Renal cortex interstitium (tissue), 15 donors: ENCODE measurements at places on chromosomes 6 and 20. TPM values are rescaled to one million over a fixed set of nuclear protein-coding genes. Genes with fewer than 3 reads are reported as not detected.

DNA sequence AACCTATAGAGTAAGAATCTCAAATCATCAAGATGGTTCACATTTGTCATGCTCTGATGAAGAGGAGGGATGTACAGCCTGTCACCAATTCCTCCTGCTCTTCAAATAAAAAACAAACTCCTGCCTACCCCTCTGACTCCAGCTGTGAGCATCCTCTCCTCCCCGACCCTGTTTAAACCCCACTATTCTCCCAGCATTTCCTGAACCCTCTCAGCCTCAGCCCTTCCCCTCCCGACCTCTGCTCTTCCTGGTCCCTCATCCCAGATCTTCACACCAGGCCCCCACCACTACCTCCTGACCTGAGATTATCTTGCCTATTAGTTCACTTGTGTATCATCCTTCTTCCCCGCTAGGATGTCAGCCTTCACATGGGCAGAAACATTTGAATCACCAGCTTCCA lies 75.8 kb downstream of the ZMYND8 start:
- DNase-seq, result no peak

GRCh38 chr6:15254070-15254975 lies 8.5 kb downstream of the JARID2 start:
- DNase-seq, result no peak

- DNase-seq, result no peak
Measured at GRCh38 chr6:36780442-36781177, 58.6 kb downstream of the CPNE5 start.

- DNase-seq, result no peak
Measured at GRCh38 chr6:136163260-136163659, 86.9 kb downstream of the MTFR2 start.

DNA sequence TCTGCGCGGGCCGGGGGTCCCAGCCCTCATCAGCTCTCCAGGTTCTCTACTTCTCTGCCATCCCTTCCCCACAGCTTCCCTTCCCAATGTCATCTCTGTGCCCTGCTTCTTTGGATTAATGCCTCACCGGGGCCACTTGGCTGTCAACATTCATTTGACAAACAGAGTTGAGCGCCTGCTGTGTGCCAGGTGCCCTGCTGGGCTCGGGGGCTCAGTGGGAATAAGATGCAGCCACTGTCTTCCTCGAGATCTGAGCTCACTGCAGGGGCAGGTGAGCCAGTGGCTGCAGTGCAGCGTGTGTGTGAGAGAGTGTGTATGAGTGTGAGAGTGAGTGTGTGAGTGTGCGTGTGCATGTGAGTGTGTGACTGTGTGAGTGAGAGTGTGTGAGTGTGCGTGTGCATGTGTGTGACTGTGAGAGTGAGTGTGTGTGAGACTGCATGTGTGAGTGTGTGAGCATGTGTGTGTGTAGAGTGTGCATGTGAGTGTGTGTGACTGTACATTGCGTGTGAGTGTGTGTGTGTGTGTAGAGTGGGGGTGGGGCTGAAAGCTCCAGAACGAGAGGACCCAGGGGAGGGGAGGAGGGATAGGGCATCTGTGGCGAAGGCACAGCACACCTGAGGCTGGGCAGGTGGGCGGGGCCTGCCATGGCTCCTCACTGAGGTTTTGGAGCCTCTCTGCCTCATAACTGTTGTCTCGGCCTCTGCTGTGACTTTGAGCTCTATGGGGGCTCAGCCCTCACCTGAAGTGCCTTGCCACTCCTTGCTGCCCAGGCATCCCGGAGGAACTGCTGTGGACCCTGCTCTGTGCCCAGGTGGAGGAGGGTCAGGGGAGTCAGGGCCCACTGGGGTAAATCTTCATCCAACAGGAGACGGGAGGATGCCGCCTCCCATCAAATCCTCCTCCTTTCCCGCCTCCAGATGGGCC lies 36.5 kb upstream of the PHACTR3 start:
- no peak for DNase-seq

DNA sequence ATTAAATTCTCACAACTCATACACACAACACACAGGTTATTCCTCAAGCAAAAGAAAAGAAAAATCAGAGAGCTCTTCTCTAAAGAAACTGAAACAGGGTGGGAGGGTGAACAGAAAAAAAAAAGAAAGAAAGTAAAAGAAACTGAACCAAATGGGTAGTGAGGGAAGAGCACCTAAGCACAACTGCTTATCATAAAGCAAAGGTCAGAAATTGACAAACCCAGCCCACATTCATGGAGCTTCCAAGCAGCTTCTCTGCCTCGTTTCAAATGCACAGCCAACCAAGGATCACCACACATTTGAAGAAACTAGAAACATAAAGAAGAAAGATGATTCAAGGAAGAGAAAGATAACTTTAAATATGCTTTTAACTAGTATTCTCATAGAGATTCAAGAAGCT lies 90.5 kb downstream of the RNGTT start:
- DNase-seq, result no peak

DNA sequence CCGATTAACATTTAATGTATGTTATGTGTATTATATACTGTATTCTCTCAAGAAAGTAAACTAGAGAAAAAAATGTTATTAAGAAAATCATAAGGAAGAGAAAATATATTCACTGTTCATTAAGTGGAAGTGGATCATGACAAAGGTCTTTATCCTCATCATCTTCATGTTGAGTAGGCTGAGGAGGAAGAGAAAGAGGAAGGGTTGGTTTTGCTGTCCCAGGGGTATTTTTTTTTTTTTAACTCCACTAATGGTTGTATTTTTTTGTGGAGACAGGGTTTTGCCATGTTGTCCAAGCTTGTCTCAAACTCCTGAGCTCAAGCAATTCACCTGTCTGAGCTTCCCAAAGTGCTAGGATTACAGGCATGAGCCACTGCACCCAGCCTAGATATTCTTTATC lies 11.0 kb downstream of the ECT2L start:
- no peak for DNase-seq

GRCh38 chr6:26280407-26280806 lies 84.6 kb upstream of the BTN3A2 start:
- no peak for DNase-seq

GRCh38 chr6:89745716-89746115 lies 73.9 kb downstream of the MDN1 start:
- DNase-seq, result no peak

GRCh38 chr6:111011360-111012142 lies 29.7 kb downstream of the RPF2 start:
- no peak for DNase-seq

- no peak for DNase-seq
Measured at GRCh38 chr20:54545676-54546358, 70.4 kb downstream of the DOK5 start.

GRCh38 chr20:20334489-20334888 lies 33.4 kb upstream of the INSM1 start:
- no peak for DNase-seq

- no peak for DNase-seq
Measured at GRCh38 chr6:110979565-110980101, 2.2 kb upstream of the RPF2 start.

DNA sequence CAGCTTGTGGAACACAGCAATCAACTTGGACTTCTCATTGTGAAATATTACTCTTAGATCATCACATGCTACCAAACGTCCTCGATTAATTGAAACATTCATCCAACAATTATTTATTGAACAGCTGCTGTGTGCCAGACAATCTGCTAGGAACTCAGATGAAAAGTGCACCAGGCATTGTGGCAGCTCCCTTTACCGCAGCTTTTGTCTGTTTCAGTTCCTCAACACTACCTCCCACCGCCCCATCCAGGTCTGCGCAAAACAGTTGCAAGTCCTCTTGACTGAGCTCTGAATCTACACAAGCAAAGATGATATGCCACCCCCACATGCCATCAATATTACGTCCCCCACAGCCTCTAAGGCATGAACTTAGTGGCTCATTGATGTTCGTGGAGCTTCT lies 1094.4 kb upstream of the MAP3K7 start:
- no peak for DNase-seq

GRCh38 chr6:158042245-158042798 lies 60.7 kb downstream of the SYNJ2 start:
- no peak for DNase-seq

DNA sequence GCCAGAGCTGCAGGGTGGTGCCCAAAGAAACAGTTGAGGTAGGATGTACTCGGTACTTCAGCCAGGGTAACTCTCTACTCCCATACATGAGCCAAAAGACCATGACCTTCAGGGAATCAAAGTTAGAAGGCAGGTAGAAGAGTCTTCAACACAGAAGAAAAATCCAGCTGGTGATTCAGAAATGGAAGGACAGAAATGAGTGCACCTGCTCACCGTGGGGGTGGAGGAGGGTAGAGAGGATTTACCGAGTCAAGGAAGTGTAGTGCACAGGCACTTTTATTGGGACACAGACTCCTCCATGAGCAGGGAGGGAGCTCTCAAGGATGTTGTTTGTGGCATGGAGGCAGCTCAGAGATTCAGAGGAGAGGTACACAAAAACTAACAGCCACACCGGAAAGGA lies 330.3 kb upstream of the PRDM1 start:
- DNase-seq, result no peak

DNA sequence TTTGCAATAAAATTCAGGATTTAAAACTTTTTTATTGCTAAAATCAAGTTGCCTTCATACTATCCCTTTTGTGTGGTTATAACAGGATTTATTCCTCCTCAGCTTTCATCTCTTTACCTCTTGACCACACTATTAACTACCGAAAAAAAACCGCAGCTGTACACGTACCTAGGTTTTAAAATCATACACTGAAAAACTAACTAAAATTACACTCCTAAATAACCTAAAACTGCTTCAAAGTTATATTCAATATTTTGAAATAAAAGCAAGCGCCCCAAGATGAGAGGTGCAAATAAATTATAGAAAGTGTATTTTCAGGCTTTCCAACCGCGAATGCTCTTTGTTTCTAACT lies 1.4 kb downstream of the MPC1 start:
- no peak for DNase-seq

GRCh38 chr6:150499882-150500312 lies 99.8 kb upstream of the PLEKHG1 start:
- DNase-seq, result no peak

GRCh38 chr6:80144753-80145315 lies 38.4 kb downstream of the BCKDHB start:
- no peak for DNase-seq

GRCh38 chr20:5691918-5692618 lies 58.1 kb upstream of the SHLD1 start:
- no peak for DNase-seq

DNA sequence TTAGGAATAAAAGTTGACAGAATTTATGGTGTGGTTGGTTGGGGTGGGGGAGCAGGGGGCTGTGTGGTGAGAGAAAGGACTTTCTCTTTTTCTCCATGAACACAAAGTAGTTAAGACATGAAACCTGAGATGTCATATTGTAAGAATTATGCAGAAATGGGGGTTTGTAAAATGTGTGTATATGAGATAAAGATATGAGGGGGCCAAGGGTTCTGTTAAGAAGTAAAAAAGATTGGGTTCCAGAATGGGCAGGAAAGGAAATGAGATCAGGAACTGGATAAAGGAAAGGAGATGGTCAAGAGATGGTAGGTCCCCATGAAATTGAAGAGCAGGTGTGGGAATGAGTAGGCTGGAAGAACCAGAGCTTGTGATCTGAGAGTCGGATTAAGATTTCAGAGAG lies 9.7 kb downstream of the RNF146 start:
- no peak for DNase-seq

Gene ZSCAN26
- 41.0 TPM for polyA plus RNA-seq

Gene CCDC170
- polyA plus RNA-seq, result 3.6 TPM

Gene SCRT2
- polyA plus RNA-seq, result not detected

Gene DNAH8
- 0.90 TPM for polyA plus RNA-seq

Gene HMGN4
- polyA plus RNA-seq, result 90.6 TPM

Gene ATAT1
- polyA plus RNA-seq, result 43.3 TPM

Gene FOXF2
- 0.12 TPM for polyA plus RNA-seq

Gene SPATS1
- polyA plus RNA-seq, result not detected

Gene NHLRC1
- polyA plus RNA-seq, result 2.6 TPM

Gene SCUBE3
- polyA plus RNA-seq, result 49.2 TPM

Gene HLA-F
- polyA plus RNA-seq, result 11.4 TPM

Gene TMEM170B
- 9.8 TPM for polyA plus RNA-seq

Gene CFAP61
- 3.3 TPM for polyA plus RNA-seq

Gene CLIC5
- 184 TPM for polyA plus RNA-seq

Gene LMBRD1
- polyA plus RNA-seq, result 142 TPM

Gene NT5DC1
- polyA plus RNA-seq, result 45.2 TPM

Gene HLA-DPA1
- 19.7 TPM for polyA plus RNA-seq

Gene PROKR2
- 0.26 TPM for polyA plus RNA-seq
